ENCODE measurements at places on chromosomes 7 and 10.

DNA sequence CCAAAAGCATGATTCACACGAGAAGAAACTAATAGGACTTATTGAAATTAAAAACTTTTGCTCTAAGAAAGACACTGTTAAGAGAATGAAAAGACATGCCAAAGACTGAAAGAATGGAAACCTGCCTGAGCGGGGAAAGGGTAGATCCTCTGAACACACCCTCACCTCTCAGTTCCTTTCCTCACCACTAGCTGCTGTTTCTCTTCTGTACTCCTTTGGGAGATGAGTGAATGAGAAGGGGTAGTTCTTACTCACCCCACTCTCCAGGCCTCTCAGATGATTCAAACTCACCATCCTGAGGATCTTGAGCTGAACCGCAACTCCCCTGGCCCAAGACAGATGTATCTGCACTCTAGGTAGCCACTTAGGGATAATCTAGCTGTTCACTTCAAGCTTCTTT, 41.9 kb downstream of the IQUB start:
- no peak for DNase-seq

DNA sequence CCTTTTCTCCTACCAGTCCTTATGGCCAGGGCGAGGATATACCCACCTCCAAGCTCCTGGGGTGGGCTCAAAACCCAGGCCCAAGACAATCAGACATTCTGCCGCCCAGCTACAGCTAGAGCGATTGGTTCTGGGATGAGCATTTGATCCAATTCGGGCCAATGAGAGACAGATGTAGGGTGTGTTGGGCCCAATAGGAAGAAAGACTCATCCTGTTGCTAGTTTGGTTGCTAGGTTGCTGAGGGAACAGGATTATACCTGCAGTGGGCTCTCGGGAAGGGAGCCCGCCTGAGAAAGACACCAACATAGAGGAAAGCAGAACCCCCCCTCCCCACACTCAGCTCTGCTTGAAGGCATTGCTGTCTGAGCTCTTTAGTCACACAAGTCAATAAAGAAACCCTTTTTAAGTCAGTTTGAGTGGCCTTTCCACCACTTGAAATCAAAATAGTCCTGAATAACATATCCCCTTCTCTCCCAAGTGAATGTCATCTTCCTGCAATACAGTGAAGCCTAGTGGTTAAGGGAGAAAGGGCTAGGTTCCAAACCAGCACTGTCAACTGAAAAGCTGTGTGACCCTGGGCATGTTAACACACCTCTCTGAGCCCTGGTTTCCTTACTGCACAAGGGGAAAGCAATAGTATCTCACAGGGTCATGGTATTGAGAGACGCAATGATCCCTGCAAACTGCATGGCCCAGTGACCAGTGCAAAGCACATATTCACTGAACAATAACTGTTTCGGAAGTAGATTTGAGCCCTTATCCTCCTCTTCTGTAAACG, 21.8 kb downstream of the ITPRIP start:
- no peak for DNase-seq

DNA sequence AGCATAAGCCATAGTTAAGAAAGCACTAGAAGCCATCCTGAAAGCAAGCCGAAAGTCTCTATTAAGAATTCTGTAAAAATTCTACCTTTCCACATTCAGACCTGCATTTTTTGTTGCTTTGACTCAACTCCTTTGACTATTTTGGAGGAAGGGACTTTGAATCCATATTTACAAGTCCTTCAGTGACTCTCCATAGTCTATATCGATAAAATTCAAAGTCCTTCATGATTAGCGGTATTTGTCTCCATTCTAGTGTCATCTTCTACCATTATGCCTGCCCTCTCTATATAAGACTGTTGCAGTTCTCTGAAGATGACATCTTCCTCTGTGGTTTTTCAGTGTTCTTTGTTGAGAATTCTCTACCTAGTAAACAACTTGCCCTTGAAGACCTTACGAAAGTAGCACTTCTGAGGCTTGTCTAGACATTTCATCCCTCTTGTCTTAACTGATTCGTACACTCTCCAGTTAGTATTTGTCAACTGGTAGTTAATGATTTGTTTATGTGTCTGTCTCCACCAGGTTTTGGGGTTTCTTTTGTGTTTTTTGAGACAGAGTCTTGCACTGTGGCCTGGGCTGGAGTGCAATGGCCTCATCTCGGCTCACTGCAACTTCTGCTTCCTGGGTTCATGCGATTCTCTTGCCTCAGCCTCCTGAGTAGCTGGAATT, 1.7 kb downstream of the CCSER2 start:
- no peak for DNase-seq

DNA sequence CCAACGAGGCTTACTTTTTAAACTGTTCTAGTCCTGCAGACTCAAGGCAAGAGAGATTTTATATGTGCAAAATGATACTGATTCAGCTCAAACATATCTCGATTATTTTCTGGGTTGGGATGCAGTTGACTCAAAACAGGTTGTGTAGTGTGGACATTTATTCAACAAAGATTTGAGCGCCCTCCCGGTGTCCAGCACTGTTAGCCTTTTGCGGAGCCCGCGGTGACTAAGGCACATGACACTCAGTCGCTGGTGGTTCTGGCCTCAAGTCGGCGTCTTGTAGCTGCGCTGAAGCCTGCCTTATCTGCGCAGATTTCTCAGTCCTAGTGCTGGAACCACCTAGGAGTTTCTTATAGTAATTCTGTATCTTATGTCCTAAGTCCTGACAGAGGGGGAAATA, 938 bp upstream of the CADPS2 start:
- no peak for DNase-seq

DNA sequence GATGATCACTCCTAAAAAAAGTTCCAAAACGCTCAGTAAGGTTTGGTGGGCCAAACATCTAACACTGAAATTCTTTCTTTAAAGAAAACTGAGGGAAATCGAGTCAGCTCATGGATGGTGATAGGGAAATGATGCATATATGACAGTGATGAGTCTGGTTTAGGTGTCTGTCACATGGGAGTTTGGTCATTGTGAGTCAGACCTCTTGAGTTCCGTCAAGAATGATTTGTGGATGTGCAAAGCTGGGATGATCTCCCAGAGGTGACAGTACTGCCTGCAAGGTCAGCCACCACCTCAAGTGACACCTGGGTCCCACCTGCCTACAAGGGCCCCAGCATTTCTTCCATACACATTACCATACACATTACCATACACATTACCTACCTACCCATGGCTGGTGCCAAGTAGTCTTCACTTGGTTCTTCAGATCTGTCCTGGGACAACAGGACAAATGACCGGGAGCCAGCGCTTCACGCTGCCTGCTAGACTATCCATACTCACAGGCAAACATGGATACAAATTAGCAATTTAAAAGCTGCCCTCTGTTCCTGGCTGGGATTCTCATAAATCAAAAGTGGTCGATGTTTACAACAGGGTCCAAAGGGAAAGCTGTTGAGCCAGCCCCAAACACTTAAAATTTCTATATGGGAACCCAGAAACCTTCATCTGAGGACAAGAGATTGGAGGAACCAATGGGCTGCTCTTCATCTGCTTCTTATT, 128.4 kb downstream of the ADAM12 start:
- DNase-seq, result no peak

- no peak for DNase-seq
These were observed 181.4 kb downstream of the ARID5B start for GRCh38 chr10:62082729-62083411.

DNA sequence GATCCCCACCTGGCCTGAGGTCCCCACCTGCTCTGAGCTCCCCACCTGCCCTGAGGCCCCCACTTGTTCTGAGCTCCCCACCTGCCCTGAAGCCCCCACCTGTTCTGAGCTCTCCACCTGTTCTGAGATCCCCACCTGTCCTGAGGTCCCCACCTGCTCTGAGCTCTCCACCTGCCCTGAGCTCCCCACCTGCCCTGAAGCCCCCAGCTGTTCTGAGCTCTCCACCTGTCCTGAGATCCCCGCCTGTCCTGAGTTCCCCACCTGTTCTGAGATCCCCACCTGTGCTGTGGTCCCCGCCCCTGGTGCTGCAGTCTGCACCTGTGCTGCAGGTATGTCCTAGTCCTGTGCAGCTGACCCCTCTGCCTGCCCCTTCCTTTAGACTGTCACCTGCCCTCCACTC, 561.6 kb downstream of the TCERG1L start:
- no peak for DNase-seq
